NCI-H526 treated with DMSO at 0.1 percent for 48 hours (cell line): ENCODE measurements at places on chromosomes 1 and 21.

GRCh38 chr1:48931506-48932192 is 155.0 kb upstream of the BEND5 start:
- no peak for DNase-seq

DNA sequence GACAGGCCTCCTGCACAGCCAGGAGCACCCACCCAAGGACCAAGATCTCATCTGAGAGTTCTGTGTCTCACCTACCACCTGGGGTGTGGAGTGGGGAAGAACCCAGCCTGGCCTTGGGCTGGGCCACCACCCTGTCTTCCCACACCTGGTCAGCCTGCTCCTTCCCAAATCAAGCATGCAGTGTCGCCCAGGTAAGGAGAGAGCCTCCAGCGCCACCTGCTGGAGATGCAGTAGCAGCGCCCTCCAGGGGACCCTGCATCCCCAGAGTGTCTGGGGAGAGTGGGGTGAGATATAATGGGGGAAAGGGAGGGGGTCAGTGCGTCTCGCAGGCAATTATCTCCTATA is 32.3 kb downstream of the KIAA2013 start:
- peak; percentile 8 for DNase-seq

DNA sequence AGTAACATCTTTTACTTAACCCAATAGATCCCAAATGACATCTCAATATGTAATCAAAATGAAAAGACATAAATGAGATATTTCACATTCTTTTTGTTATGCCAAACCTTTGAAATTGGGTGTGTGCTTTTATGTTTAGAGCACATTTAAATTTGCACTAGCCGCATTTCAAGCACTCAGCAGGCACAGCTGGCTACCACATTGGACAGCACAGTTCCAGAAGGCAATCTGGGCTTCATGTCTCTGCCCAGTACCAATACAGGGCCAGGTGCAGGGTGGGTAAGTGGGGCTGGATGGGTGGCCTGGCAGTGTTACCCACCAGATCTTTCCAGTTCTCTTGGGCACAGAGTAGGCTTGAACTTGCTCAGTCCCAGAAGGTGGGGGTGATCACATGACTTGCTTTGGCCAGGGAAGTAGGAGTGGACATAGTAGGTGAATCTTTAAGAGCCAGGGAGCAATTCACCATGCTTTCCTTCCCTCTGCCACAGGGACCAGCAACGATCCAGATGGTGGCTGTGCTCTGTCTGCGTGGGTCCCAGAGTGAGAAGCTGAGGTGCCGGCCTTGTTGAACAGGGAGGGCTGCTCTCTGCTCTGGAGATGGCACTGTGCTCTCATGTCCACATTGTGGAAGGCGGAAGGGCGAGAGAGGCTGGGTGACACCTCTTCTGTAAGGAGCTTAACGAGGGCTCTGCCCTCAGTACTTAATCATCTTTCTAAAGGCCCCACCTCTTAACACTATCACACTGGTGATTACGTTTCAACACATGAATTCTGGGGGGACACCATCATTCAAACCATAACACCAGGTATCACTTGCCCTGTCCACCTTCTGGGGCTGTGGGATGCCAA is 261.4 kb downstream of the GRIK3 start:
- DNase-seq, result no peak

GRCh38 chr1:151047925-151048644 is 534 bp downstream of the C1orf56 start:
- DNase-seq, result peak; percentile 86

DNA sequence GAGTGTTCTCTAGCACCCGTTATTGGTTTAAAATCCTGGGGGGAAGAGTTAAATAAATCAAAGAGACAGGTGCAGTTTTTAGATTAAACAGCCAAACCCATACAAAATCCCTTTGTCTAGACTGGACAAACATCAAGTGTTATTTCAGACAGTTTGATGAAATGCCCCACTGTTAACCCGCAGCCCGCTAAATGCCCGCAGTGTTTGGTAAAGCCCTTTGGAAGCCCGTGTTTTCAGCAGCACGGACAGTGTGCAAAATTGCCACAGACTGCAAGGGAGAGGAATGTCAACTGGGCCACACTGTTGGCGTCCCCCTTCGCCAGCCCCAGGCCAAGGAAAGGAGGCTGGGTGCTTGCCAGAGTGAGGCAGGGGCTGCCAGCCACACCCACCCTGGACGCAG is 26.6 kb downstream of the AJAP1 start:
- DNase-seq, result no peak

GRCh38 chr21:39525601-39526000 is 73.8 kb downstream of the SH3BGR start:
- no peak for DNase-seq

- no peak for DNase-seq
These were observed 31.3 kb downstream of the WNT4 start for GRCh38 chr1:22111620-22112019.

DNA sequence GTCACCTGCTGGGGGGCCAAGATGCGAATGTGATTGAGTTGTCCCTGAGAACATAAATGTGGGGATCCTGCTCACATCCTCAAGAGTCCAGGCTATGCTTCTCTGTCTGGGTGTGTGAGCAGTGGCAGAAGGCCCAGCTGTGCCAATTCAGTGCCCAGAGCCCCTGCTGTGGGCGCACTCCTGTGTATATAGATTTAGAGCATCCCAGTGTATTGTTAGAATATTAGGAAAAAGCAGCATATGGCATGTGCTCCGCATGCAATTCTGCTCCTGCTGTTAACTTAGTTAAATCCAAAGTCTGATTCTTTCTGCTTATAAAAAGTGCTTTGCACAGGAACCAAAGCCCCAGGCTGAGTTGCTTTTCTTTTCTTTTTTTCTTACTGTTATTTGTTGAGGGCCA is 37.8 kb downstream of the FAM78B start:
- no peak for DNase-seq

GRCh38 chr1:191222206-191222605 is 744.5 kb upstream of the BRINP3 start:
- DNase-seq, result peak; percentile 1

DNA sequence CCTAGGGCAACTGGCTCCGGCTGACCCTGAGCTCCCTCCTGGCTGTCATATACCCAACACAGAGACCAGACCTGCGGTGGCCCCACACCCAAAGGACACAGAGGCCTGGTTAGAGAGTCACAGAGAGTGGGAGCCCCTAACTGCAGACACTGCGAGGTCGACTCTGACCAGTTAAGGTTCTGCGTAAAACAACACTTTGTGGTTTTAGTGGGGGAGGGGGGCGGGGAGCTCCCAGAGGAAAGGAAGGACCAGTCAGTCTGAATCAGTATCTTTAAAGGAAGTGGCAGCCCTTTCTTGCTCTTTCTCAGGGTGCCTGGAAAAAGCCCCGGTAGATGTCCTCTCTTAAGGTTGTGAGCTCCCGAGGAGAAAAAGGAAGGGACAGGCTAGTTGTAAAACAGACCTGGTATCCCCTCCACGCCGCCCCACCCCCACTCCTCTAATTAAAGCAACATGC is 2.4 kb downstream of the SSBP3 start:
- no peak for DNase-seq
